ENCODE measurements at places on chromosomes 16 and 17.

- no peak for DNase-seq
These were observed 22.3 kb downstream of the ERN1 start for GRCh38 chr17:64107500-64108236.

GRCh38 chr17:50663812-50664374, 29.2 kb downstream of the ABCC3 start:
- DNase-seq: no peak

DNA sequence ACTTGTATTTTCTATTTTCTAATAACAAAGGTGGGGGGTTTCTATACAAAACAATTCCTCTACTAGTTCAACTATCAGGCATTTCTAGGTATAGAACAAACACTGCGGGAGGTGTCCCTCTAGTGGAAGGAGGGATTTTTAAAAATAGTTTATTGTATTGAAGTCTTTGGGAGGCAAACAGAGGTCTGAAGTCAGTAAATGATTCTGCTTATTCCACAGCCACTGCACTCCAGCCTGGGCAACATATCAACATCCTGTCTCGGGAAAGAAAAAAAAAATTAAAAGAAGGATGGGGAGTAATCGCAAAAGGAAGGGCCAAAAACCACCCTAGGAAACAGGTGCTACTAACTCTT, 648 bp upstream of the ERCC4 start:
- no peak for DNase-seq

- DNase-seq: no peak
These were observed 485.6 kb upstream of the SOX9 start for GRCh38 chr17:71635187-71635586.

DNA sequence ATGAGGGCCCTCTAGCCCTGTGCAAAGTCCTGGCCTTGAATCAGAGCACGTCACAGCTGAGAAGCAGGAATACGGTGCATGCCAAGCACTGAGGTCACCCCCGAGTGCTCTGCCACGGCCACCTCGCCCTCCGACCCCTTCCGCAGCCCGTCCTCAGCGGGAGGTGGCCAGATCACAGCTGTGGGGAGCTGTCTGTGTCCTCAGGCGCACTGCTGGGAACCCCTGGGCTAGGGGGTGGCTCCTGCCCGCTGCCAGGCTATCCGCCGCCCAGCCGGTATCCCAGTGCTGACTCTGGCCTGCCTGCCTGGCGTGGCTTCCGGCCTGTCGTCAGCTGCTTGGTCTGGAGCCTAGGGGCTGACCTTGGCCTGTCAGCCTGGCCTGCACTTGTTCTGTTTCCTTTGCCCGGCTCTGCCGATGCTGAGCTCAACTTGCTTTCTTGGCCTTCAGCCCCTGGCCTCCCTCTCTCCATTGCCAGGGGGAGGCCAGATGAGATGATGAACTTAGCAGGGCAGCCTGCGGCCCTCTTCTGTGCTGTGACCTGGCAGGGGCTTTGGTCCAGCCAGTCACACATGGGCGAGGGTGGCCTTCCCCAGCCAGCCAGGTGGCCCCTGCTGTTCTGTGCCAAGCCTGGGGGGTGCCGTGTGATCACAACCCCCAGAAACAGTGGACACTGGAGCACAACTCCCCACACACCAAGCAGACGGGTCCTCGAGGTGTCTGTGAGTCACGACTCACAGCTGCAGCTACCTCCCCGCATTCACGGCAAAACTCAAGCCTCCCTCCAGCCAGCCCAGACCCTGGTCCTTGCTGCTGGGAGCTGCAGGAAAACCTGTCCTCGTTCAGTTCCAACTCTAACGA, 77.3 kb downstream of the ZDHHC7 start:
- no peak for DNase-seq

DNA sequence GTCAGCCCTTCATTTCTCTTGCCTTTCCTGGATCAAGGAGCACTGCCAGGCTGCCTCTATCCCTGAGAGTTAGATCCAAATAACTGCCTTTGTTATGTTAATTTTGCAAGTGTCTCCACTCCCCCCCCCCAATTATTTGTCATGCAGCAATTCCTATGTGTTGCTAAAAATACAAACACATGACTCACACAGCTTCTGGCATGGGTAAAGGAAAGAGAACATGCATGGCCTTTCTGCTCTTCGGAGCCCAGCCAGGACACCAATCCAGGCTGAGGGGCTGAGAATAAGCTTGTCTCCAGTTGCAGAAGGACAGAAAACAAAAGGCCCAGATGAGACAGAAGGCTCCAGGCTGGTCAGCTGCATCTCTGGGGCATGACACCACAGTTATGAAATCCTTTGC, 148.0 kb upstream of the TNRC6C start:
- no peak for DNase-seq

DNA sequence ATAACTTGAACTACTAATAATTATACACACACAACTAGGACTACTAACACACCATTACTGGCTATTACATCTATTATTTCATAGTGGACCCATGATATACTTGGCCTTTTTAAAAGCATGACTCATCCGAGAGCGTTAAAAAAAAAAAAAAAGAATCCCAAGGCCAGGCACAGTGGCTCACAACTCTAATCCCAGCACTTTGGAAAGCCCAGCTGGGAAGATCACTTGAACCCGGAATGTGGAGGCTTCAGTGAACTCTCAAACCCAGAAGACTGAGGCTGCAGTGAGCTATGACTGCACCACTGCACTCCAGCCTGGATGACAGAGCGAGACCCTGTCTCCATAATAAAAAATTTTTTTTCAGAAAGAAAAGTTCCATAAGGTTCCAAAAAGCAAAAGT, 3.1 kb downstream of the GLG1 start:
- DNase-seq: no peak

- DNase-seq: peak; percentile 70
These were observed 5.2 kb downstream of the CISD3 start for GRCh38 chr17:38735161-38735997.

DNA sequence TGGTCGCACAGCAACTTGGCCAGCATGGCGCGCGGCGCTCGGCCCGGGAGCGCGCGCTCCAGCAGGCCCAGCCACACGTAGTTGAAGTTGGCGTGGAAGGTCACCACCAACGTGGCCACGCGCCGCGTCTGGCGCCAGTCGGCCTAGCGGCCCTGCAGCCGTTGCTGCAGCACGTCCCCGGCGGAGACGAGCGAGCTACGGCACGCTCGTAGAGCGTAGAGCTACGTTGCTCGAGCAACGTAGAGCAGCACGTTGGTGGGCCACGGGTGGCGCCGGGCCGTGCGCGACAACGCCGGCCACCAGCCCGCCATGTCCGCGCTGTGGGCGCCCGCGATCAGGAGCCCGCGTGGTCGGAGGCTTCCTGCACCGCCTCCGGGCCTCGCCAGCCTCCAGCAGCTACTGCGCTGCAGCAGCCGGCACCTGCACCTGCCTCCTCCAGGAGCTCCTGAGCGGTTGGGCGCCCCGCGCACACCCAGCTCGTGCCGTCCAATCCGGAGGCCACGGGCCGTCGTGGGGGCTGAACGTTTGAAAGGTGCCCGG, 13.4 kb upstream of the SULT1A1 start:
- peak; percentile 29 for DNase-seq
